ENCODE measurements at places on chromosomes 5 and 9. TPM values are rescaled to one million over a fixed set of nuclear protein-coding genes. Genes with fewer than 3 reads are reported as not detected.

Gene LOX
- 156 TPM for total RNA-seq

Gene IFNA2
- total RNA-seq = not detected

Gene NANS
- 44.6 TPM for total RNA-seq

Gene ASS1
- 1,005 TPM for total RNA-seq

Gene SPINK4
- not detected for total RNA-seq

Gene GPR21
- total RNA-seq = 1.1 TPM

Gene PRSS3
- total RNA-seq = not detected

Gene OR1Q1
- 0.36 TPM for total RNA-seq

Gene SV2C
- not detected for total RNA-seq
